Psoas muscle (tissue), 8 donors: ENCODE measurements at places on chromosomes 3 and 15.
A peak's percentile ranks its signal among the peaks of the same experiment; 100 is the strongest.

DNA sequence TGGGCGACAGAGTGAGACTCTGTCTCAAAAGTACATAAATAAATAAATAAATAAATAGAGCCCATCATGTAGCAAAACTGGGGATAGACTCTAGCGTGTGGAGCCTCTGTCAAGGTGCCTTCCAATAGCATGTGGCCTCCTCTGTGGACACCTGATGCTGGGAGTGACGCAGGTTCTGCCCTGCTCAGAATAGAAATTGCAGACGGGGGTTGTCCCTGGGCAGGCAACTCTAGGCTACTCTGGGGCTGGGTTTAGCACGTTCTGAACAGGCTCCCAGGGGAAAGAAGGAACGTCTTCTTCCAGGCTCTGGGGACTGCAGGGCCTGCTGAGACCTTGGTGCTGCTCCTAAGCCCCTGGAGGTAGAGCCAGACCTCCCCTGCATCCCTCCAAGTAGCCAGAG is 65.3 kb downstream of the EPHB3 start:
- no peaks in the 10 kb centered on the region for H3K27me3 ChIP-seq
- DNase-seq, result no peak
- H3K4me1 ChIP-seq, result no peaks in the 10 kb centered on the region
- H3K4me3 ChIP-seq, result no peak overlapping the region

GRCh38 chr3:61111825-61112224 is 139.4 kb downstream of the FHIT start:
- no peaks in the 10 kb centered on the region for H3K4me1 ChIP-seq
- no peak overlapping the region for H3K4me3 ChIP-seq
- DNase-seq, result no peak
- no peaks in the 10 kb centered on the region for H3K36me3 ChIP-seq
- no peaks in the 10 kb centered on the region for H3K27me3 ChIP-seq
- no peak overlapping the region for H3K27ac ChIP-seq

- no peak overlapping the region for H3K27ac ChIP-seq
- no peaks in the 10 kb centered on the region for H3K27me3 ChIP-seq
- no peak for DNase-seq
- no peaks in the 10 kb centered on the region for H3K36me3 ChIP-seq
- no peaks in the 10 kb centered on the region for H3K4me1 ChIP-seq
- no peak overlapping the region for H3K4me3 ChIP-seq
Measured at GRCh38 chr3:74304424-74304823, 310.0 kb downstream of the CNTN3 start.

DNA sequence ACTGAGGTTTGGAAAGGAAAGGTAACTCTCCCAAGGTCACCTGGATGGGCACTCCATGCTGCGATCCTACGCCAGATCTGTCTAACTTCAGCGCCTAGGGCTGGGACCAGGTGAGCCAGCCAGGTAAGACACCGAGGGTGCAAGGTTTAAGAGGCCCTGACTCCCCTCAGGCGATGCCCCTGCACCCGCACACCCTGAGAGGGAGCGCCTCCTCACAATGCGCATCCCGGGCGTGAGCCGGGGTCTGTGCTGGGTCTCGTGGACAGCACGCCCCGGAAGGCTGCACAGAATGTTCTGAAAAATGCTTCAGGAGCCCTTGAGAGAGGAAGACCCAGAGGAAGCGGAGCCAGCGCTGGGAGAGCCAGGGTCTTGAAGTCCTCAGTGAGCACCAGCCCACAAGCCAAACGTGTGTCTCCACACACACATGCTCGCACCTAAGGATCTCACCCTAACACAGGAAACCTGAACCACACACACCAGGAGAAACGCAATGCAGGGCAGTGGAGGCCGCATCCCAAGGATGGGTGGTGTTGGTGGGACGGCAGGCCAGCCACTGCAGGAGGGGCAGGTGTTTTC is 142.0 kb downstream of the ADAMTS17 start:
- no peaks in the 10 kb centered on the region for H3K27me3 ChIP-seq
- peaks cover 3% of the 10 kb centered on the region for H3K36me3 ChIP-seq
- DNase-seq, result peak; percentile 38
- peaks cover 8% of the 10 kb centered on the region for H3K4me1 ChIP-seq
- H3K4me3 ChIP-seq, result no peak overlapping the region

- no peak overlapping the region for H3K4me3 ChIP-seq
- no peaks in the 10 kb centered on the region for H3K4me1 ChIP-seq
- no peaks in the 10 kb centered on the region for H3K36me3 ChIP-seq
- no peak overlapping the region for H3K27ac ChIP-seq
- no peaks in the 10 kb centered on the region for H3K27me3 ChIP-seq
- no peak for DNase-seq
Measured at GRCh38 chr3:118380576-118380975, 654.1 kb downstream of the IGSF11 start.

GRCh38 chr3:157447026-157447694 is 10.5 kb downstream of the PTX3 start:
- no peaks in the 10 kb centered on the region for H3K4me1 ChIP-seq
- no peak for DNase-seq

- no peaks in the 10 kb centered on the region for H3K27me3 ChIP-seq
- H3K36me3 ChIP-seq, result no peaks in the 10 kb centered on the region
- no peak overlapping the region for H3K27ac ChIP-seq
- DNase-seq, result no peak
Measured at GRCh38 chr15:36932070-36932469, 168.3 kb downstream of the MEIS2 start.

- no peaks in the 10 kb centered on the region for H3K36me3 ChIP-seq
- H3K27ac ChIP-seq, result no peak overlapping the region
- no peaks in the 10 kb centered on the region for H3K4me1 ChIP-seq
Measured at GRCh38 chr3:4029135-4029534, 229.9 kb downstream of the LRRN1 start.

DNA sequence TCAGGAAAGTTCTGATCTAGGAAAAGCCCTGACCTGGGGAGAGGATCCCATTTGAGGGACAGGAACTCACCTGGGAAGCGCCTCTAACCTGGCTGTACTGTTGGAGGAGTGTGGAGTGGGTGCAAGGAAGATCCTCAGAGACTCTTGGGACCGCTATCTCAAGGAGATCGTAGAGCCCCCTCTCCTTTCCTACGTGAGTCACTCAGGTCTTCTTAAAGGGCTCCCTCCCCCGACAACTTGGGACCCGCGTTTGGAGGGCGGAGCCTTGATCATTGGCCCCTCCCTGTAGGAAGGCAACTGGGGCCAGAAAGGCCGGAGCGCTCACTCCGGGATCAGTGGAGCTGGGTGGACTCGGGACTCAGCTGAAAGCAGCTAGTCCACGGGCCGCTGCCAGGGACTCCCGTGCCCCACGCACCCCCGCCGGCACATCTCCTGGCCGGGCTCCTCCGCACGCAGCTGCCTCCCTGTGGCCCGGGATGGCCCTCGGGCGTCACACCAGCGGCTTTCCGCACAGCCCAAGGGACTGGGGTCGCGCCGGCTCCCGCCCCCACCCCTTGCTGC is 520 bp downstream of the SLC26A6 start:
- DNase-seq, result peak; percentile 74
- H3K4me3 ChIP-seq, result peak overlapping the region; percentile 92
- H3K27ac ChIP-seq, result peak overlapping the region; percentile 79
- H3K4me1 ChIP-seq, result peaks cover 19% of the 10 kb centered on the region
- H3K36me3 ChIP-seq, result peaks cover 21% of the 10 kb centered on the region

DNA sequence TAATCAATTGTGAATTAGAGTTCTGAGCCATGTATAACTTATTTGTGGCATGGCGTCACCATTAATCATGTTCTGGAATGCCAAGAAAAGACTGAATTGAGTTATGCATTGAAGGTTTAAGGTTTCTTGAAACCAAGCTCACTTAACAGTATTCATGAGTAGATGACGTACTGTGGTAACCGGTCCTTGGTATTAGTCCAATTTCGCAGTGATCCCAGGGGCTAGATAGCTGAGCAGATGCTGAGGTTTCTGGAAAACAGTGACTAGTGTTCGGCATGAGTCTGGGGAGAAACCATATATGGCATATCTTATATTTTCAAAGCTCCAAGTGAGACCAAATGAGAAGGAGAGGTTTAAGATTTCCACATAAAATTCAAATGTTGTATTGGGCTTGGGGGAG is 218.3 kb upstream of the LYSMD4 start:
- no peak for DNase-seq
- H3K27me3 ChIP-seq, result no peaks in the 10 kb centered on the region
- H3K4me3 ChIP-seq, result no peak overlapping the region
- no peak overlapping the region for H3K27ac ChIP-seq

- H3K27ac ChIP-seq, result no peak overlapping the region
- H3K4me3 ChIP-seq, result no peak overlapping the region
- no peak for DNase-seq
- H3K4me1 ChIP-seq, result peaks cover 10% of the 10 kb centered on the region
Measured at GRCh38 chr3:177470197-177470941, 273.1 kb upstream of the TBL1XR1 start.

- no peaks in the 10 kb centered on the region for H3K36me3 ChIP-seq
- DNase-seq, result no peak
- no peaks in the 10 kb centered on the region for H3K4me1 ChIP-seq
- no peak overlapping the region for H3K27ac ChIP-seq
- no peak overlapping the region for H3K4me3 ChIP-seq
- peaks cover 22% of the 10 kb centered on the region for H3K27me3 ChIP-seq
Measured at GRCh38 chr15:91132079-91132478, 32.0 kb downstream of the SV2B start.

GRCh38 chr3:2354702-2355101 is 256.0 kb downstream of the CNTN4 start:
- no peaks in the 10 kb centered on the region for H3K4me1 ChIP-seq
- peaks cover 3% of the 10 kb centered on the region for H3K27me3 ChIP-seq
- H3K36me3 ChIP-seq, result no peaks in the 10 kb centered on the region

DNA sequence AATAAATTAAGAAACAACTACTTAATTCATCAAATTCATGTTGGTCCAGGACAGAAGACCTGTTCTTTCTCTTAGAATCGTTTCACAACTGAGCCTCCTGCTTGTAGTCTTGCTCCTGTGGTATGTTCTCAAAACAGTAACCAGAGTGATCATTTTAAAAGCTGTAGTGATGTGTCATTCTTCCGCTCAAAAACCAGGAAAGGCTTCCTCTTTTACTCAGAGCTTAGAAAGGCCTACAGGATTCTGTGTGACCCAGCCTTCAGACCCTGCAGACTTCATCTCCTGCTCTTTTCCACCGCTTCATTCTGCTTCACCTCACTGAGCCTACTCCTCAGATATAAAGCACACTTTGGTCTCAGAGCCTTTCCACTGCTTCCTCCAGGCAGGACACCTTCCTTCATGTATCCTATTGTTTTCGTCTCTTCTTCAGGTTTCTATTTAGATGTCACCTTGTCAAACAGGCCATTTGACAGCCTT is 22.7 kb downstream of the ST6GAL1 start:
- no peak overlapping the region for H3K27ac ChIP-seq
- H3K4me3 ChIP-seq, result no peak overlapping the region
- no peak for DNase-seq
- H3K4me1 ChIP-seq, result peaks cover 14% of the 10 kb centered on the region
- H3K27me3 ChIP-seq, result no peaks in the 10 kb centered on the region

- no peak for DNase-seq
- no peaks in the 10 kb centered on the region for H3K27me3 ChIP-seq
- peaks cover 16% of the 10 kb centered on the region for H3K4me1 ChIP-seq
- no peaks in the 10 kb centered on the region for H3K36me3 ChIP-seq
- no peak overlapping the region for H3K4me3 ChIP-seq
- H3K27ac ChIP-seq, result peak overlapping the region; percentile 5
Measured at GRCh38 chr3:129747992-129748391, 141.5 kb upstream of the PLXND1 start.

GRCh38 chr3:17579289-17580031 is 163.0 kb downstream of the TBC1D5 start:
- no peaks in the 10 kb centered on the region for H3K36me3 ChIP-seq
- no peaks in the 10 kb centered on the region for H3K27me3 ChIP-seq
- no peak overlapping the region for H3K27ac ChIP-seq

GRCh38 chr3:28077572-28077971 is 163.8 kb upstream of the CMC1 start:
- H3K36me3 ChIP-seq, result no peaks in the 10 kb centered on the region
- H3K4me3 ChIP-seq, result no peak overlapping the region
- no peak overlapping the region for H3K27ac ChIP-seq
- H3K4me1 ChIP-seq, result no peaks in the 10 kb centered on the region

GRCh38 chr3:64803469-64803868 is 115.7 kb upstream of the ADAMTS9 start:
- H3K36me3 ChIP-seq, result no peaks in the 10 kb centered on the region
- H3K27me3 ChIP-seq, result no peaks in the 10 kb centered on the region
- H3K4me1 ChIP-seq, result no peaks in the 10 kb centered on the region

DNA sequence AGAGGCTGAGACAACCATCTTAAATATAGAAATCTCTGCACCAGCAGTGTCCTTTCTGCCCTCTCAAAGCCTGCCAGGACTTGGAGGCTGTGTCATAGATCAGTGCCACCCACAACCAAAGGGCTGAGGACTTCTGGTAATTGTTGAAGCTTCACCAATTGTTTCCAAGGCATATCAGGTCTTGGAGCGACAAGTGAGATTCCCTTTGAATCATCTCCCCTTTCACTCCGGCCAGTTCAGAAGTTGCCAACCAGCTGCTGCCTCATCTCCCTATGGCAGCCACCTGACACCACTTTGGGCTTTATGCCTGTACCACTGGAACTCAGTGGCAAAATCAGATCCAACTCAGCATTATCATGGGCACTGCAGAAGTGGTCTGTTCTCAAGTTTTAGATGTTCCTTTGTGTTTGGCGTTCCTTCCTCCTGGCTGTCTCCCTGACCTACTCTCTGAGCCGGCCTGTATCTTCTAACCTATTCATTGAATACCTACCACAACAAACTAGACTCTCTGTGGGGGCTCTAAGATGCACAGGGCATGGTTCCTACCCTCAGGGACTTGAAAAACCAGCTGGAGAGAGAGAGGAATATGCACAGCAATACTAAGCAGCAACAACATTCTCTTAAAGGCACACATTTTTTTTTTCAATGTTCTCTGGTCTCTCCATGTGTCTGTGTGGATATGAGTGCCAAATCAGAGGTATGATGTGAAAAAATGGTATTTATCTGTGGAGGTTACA is 90.8 kb upstream of the PFN2 start:
- H3K27ac ChIP-seq, result peak overlapping the region; percentile 95
- no peaks in the 10 kb centered on the region for H3K36me3 ChIP-seq
- H3K27me3 ChIP-seq, result no peaks in the 10 kb centered on the region
- DNase-seq, result peak; percentile 62
- peaks cover 61% of the 10 kb centered on the region for H3K4me1 ChIP-seq

DNA sequence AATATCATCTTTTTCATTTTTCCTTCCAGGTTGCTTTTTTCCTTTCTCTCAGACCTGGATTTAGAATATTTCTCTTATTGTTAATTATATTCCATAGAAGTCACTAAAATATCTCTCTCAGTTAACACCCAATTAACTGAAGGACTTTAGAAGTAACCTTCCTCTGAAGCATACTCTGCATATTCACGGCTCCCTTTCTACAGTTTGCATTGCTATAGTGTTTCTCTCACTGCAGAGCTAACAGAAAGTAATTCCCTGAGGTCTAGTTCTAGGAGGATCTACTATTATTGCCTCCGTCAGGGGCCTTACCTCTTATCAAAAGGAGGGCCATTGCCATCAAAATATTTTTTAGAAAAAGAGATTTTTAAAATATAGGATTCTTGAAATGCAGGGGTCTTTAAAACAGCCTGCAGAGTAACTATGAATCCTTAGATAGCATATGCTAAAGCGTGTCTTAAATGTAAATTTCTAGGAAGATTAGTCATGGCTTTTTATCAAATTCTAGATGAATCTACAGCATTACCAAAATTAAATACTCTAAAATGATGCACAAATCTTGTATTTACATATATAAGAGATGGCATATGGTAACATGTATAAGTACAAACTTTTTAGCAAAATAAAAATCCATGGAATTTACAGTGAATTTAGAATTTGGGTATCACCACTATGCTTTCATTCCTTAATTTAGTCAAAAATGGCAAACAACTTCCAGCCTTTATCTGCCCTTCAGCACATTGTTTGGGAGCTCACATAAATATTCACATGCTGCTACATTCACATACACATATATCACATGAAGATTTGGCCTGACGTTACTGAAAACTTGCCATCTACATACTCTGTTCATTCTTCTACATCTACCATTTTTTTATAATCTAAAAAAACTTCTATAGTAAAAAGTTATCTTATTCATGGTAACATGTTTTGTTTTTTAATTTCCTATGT is 696.8 kb downstream of the OTOL1 start:
- no peak overlapping the region for H3K27ac ChIP-seq
- H3K4me3 ChIP-seq, result no peak overlapping the region
- H3K27me3 ChIP-seq, result no peaks in the 10 kb centered on the region
